Renal cortical epithelial cell (primary cell): ENCODE measurements at places on chromosomes 3 and 15. TPM values are rescaled to one million over a fixed set of nuclear protein-coding genes. Genes with fewer than 3 reads are reported as not detected.

GADL1 gene
- not detected in 2 replicates for total RNA-seq

CD86 gene
- not detected in 2 replicates for total RNA-seq

DNA sequence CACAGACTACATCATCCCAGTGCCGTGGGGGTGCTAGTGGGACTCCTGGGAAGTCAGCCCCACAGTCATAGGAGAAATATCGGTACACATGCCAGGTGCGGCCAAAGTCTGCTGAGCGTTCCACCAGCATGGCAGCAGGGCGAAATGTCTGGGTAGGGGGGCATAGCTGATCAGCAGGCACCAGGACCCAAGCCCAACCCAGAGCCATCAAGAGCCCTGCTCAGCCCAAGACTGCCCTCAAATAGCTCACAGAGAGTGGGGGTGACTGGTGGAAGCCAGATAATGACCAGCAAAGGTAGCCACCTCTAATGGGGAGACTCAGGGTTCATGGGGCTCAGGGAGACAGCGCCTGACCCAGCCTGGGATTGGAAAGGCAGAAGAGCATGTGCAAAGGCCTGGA is 1.3 kb downstream of the LAMB2 start:
- no peak for DNase-seq

DNA sequence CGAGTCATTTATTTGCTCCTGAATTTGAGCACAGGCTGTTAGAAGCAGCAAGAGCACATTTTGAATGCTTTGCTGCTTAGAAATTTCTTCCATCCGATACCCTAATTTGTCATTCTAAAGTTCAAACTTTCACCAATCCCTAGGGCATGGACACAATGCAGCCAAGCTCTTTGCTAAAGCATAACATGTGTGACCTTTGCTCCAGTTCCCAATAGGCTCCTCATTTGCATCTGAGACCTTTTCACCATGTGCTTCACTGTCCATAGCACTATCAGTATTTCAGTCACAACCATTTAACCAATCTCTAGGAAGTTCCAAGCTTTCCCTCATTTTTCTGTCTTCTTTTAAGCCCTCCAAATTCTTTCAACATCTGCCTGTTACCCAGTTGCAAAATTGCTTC is 1333.1 kb downstream of the SI start:
- no peak for DNase-seq

GRCh38 chr3:105366326-105367062 is at the start of gene ALCAM:
Gene ALCAM, plus strand, starts transcription at chr3:105366909.
- DNase-seq = peak; percentile 96

DNA sequence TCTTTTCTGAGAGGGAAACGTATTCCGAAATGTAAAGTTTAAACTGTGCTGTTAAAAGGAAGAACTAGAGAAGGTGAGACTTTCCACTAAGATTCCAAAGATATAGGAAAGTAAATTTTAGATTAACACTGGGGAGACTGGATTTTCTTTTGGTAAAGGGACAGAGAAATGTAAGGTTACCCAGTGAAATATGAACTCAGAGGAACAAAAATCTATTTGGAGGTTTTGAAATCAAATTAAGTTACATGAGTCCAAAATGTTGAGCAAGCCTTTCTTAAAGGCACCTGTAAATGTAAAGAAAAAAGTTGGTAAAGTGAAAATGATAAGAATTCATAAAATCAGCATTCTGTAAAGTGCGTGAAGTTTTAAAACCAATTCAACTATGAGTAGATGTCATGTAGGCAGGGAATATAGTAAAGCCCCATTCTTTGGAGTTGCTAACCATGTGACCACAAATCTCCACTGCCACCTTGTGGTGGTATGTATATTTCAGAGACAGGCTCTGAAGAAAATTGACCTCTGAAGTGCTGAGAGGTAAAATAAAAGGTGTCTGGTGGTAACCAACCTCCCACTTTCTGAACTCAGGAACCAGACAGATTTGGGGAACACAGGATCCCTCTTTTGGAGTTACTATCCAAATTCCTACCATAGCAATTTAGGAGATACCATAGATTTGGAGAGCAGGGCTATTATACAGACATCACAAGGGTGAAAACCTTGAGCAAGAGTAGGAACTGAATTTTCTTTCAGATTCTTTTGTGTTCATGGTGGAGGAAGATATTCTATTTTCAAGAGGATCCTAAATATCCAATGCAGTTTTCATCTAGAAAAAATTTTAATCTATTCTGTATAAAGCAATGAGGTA is 215.3 kb downstream of the ROBO2 start:
- peak; percentile 64 for DNase-seq

GRCh38 chr15:98330692-98331435 is 317.5 kb upstream of the IGF1R start:
- DNase-seq = no peak

DNA sequence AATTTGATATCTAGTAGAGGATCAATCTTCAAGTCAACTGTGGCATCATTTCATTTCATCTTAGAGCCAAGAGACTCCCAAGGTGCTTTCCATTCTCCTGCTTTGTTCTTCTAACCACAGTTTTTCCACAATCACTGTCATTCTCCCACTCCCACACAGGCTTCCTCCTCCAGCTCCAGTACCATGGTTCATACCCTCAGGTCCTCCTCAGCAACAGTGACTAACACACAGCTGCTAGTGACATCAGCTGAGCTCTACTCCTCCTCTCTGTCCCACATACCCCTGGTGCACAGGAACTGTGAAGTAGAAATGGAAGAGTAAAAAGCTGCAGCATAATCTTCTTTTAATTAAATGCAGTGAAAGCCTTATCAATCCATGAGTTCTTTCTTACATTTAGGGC is 200.2 kb upstream of the DPH6 start:
- peak; percentile 41 for DNase-seq

DNA sequence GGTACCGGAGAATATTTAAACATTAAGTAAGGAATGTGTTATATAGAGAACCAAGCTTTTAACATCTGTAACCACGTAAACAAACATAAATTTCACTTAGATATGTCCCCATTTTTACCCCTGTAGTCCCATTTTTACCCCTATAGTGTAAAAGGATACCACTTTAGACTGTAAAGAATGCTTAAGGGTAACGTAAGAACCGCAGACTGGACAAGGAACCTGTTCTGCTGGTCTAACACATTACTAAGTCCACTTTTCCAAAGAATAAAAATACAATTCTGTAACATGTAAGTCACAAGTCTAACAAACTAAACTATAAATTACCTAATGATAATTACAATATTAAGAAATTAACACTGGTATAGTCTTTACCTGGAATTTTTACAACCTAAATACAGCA is 2.9 kb downstream of the SLC12A6 start:
- DNase-seq = no peak

GRCh38 chr3:36989005-36989404 is 3.9 kb downstream of the EPM2AIP1 start:
- DNase-seq = no peak

DNA sequence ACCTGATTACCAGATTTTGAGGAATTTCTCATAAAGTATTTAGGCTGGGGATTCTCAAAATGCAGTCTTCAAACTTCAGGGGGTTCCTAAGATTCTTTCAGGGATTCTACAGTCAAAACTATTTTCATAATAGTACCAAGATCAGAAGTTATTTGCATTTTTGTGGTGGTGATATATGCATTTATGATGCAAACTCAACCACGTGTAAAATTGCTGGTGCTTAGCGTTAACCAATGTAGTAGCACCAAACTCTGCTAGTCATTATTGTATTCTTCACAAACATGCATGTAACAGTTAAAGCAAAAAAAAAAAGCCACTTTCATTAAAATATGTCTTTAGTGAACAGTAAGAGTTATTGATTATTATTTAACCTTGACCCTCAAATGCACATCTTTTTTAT is 274.9 kb upstream of the DNAJC19 start:
- no peak for DNase-seq

- DNase-seq = no peak
Measured at GRCh38 chr3:65268426-65268825, 580.6 kb upstream of the ADAMTS9 start.
